ENCODE measurements at places on chromosomes 12 and 14.
A peak's percentile ranks its signal among the peaks of the same experiment; 100 is the strongest.

GRCh38 chr14:98868866-98869265, 403.1 kb downstream of the BCL11B start:
- no peak for DNase-seq

GRCh38 chr12:57215668-57216013, 953 bp upstream of the NXPH4 start:
- no peak for DNase-seq

DNA sequence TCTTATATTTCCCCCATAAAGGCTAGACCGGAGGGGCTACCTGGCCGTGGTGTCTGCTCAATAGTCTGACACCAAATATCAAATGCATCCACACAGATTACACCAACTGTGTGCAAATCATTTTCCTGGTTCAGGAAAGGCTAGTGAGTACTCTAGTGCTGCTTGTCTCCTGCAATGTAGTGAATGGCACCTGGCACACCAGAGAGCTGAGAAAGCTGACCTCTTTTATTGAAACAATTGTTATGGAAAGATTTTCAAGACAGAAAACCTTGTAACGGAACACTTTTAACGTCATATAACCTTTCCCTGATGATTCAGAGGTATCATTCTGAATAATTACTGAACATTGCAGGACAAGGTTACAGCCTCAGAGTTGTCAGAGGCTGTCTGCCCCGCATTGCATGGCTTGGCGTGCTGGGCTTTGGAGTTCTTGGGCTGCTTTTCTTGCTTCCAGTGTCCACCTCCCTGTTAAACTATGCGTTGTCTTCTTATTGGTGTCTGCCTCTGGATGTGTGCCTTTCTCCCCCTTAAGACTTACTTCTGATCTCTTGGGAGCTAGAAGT, 40.7 kb upstream of the HDAC7 start:
- no peak for DNase-seq

- DNase-seq: no peak
These were observed 48.6 kb upstream of the BCAT1 start for GRCh38 chr12:24997496-24997895.

- DNase-seq: no peak
These were observed 94.4 kb downstream of the CRACR2A start for GRCh38 chr12:3658327-3659163.

DNA sequence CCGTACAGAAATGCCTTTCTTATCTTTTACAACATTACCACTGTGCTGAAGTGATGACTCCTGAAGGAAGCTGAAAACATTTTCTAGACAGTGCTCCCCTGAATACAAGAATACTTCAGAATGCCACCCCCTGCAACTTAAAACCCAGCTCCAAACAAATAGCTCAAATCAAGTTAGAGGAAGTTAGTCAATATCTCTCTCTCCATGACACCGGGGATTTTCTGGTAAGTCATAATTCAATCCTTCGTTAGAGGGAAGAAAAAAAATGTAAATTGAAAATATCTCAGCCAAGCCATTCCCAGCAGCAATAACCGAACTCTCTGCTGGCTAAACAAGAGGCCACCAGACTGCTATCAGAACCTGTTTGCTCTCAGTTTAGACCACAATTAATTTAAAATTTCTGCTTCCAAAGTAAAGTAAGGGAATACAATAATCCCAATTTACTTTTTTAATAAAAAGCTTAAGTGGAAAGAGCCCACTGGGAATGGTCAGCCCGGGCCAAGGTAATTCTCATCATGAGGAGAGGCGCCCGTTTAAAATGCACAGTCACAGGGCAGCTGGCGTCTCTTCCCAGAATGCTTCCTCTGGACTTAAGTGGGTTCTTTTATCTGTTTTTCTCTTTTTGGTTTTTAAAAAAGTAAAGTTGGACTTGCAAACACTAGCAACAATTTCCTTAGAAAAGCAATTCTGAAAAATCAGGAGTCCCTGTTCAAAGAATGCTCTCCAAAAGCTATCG, 710.1 kb upstream of the STXBP6 start:
- no peak for DNase-seq

GRCh38 chr14:34203251-34203722, 252.4 kb upstream of the EGLN3 start:
- no peak for DNase-seq

GRCh38 chr14:49203676-49204075, 382.5 kb downstream of the RPS29 start:
- no peak for DNase-seq

DNA sequence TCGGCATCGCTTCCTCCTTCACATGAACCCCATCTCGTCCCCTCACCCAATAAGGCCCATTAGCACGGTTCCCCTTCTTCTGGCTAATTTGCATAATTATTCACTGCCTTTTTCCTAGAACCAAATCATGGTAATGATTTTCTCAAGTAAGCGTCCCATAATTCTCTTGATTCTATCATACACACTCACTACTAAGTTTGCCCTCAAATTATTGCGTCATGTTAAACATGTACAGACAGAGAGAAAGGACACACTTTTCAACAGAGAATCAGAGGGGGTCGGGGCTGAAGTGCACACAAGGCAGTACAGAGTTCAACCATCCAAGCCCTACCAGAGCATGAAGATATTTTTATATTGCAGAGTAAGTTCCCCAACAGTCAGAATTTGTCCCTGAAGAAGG, 256.6 kb downstream of the FOXN3 start:
- DNase-seq: no peak

- peak; percentile 14 for DNase-seq
These were observed 43.0 kb upstream of the TSPAN9 start for GRCh38 chr12:3034067-3034750.

DNA sequence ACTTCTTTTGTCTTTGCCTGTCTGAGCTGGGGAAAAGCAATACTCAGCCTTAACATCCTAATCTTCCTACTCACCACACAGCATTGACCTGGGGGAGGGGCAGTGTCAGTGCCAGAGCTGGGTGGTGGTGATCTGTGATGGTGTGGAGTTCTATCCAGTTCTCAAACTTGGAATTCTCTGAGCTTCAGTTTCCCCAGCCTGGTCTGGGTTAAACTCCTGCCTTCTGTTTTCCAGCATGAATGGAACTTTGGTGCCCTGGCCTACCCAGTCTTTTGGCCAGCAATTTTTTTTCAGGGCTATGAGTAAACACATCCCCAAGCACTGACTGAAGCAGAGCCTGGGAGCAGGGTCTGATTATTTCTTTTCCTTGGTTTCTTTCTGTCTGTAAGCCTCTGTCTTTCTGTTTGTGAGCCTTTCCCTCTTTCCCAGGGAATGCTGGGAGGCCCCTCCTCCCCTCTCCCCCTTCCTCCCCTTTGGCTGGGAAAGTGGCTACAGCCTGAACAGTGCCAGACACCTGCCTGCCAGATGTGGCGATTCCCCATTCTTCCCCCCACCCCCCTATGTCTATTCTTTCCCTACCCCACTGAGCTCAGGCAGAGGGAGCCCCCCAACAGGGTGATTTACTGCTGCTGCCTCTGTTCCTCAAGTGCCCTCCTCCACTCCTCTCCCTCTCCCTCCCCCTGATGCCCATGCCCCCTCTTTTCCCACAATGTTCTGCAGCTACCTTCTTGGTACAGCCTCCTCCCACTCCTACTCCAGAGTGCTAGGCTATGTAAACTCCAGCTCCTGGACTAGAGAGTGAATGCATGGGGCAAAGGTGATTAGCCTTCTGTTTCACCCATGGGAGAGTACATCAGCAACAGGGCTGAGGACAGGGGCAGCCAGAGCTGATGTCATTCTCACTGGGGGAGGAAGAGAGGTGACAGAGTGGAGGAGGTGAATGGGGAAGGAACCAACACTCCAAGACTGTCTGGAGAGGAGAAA, 11.1 kb downstream of the GPR84 start:
- peak; percentile 46 for DNase-seq

- DNase-seq: no peak
These were observed 782.5 kb downstream of the TMEM121 start for GRCh38 chr14:106308839-106309389.

DNA sequence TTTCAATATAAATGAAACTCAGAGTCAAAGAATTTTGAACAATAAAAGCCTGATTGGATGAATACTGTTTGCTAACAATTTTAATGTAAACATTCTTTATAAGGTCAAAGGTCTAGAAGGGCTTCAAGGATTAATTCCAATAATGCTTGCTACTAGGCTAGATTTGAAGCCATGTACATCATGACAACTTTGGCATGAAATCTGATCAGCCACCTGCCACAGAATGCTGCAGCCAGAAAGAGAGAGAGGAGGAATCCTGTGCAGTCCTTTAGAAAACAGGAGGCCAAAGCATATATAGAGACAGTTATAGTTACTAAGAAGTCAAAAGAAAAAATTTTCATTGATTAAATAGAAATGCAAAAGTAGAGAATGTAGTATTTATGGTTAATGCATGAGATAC, 47.1 kb downstream of the ABCD2 start:
- DNase-seq: no peak

DNA sequence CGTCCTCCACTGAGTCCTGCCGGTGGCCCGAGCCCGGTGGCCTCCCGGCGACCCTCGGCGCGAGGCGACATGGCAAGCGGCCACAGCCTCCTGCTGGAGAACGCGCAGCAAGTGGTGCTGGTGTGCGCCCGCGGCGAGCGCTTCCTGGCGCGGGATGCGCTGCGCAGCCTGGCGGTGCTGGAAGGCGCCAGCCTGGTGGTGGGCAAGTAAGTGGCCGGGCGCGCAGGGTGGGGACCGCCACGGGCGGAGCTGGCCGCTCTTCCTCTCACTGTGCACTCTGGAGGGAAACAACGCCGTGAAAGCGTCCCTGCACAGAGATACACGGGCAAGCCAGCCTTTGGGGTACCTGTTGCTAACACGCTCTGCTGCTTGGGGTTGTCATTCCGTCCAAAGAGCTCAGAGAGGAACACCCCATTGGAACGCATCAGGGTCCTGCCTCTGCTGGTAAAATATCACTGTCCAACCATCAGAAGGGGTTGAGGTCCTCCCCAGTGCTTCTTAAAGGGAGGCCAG, at the start of gene AMDHD1:
AMDHD1 (plus strand) TSS at position 2 of the 513 bp plus-strand sequence; CDS start at position 70, 68 bp downstream.
- DNase-seq: no peak

GRCh38 chr14:56723418-56723817, 86.9 kb downstream of the OTX2 start:
- DNase-seq: no peak

- DNase-seq: peak; percentile 57
These were observed 1.7 kb downstream of the TUBA1A start for GRCh38 chr12:49187184-49187583.

GRCh38 chr14:50778721-50779483, 52.1 kb downstream of the NIN start:
- no peak for DNase-seq

GRCh38 chr12:77800501-77800900, 30.2 kb upstream of the NAV3 start:
- no peak for DNase-seq

DNA sequence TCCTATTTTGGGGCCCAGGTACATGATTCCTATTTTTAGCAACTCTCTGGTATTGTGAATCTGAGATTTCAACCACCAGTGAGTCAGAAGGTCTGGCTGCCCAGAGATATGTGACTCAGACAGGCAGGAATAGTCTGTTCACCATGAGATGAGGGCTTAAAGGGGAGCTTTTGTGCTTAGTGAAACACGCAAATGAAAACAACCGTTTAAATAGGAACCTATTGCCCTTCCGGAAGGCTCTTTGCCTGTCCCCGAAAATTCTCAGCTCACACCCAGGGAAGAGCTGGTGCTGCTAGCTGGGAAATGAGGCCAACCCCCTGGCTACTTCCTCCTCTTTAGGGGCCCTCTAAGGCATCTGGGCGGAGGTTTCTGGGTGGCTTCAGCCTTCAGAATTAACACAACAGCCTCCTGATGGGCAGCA, 283.6 kb downstream of the CACNA1C start:
- DNase-seq: no peak

DNA sequence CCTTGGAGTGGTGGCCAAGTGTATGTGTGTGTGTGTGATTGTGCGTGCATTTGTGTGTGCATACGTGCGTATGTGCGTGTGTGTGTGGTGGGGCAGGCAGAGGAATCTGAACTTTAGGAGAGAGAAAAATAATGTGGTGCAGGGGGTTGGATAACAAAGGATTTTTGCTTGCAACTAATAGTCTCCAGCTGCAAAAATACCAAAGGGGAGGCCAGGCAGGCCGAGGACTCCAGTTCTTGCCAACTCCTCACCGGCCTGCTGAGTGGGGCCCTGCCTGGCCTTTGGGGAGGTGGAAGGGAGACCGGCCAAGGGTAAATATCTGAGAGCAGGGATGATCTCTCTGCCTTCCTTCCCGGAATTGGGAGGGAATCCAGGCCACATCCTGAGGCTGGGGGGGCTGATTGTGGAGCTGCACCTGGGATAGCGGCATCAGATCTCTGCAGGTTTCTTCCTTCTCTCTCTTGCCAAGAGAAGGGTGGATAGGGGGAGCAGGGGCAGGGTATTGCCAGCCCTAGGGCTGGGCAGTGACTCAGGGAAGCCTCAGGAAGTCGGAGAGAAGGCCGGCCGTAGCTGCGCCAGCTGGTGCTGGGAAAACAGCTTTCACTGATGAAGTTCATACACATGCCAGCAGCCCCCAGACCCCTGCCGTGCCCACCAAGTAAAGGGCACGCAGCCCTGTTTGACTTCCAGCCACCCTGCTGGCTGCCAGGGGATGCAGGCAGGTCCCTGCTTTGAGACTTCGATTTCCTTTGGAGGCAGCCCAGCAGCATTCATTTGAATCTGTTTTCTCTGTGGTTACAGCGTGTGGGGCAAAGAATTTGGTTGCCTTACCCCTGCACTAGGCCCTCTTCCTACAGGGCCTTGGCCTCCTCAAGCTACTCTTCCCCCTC, 4.6 kb upstream of the LRP1-AS start:
- DNase-seq: no peak

DNA sequence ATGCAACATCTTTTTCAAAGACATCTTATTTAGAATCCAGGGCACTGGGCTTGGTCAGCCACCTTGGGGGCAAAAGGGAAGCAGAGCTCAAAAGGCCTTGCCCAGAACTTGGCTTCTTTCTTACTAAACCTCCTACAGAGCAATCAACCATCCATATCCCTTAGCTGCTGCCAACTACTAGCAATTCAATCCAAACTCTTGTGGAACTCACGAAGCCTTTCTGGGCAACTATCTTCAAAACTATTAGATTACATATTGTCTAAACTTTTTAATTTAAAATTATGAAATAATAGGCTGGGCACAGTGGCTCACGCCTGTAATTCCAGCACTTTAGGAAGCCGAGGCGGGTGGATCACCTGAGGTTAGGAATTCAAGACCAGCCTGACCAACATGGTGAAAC, 95.5 kb downstream of the PAWR start:
- no peak for DNase-seq

DNA sequence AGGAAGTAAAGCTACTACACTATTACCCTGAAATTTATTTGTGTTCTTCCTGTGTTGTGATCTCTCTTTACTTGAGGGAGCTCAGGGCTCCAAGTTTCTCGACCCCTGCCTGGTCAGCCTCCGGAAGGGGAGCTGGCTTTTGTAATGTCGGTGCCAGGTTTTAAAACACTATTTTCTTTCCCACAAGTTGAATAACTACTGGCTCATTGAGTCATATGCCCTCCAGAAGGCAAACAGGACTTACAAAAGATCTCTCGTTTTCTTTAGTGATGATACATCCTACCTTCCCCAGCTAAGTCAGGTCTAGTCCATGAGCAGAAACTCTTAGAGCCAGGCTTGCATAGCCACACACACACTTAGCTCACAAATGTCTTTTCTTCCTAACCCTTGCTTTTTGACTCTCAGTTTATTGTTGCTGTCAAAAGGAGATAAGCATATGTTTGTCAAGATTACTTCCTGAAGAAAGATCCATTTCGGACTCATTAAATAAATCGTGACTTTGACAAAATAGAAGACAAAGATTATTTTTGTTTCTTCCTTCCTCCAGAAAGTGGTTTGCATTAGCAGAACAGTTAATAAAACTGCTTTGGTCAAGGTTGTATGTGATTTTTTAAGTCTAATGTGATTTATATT, 209.8 kb upstream of the FLRT2 start:
- DNase-seq: no peak
